GF-D8 (cell line): ENCODE measurements at places on chromosomes 11 and 22.

GRCh38 chr11:93652679-93653078 is 8.8 kb upstream of the CEP295 start:
- no peak for DNase-seq

GRCh38 chr11:1260023-1260501 is 37.2 kb downstream of the MUC5B start:
- no peak for DNase-seq

DNA sequence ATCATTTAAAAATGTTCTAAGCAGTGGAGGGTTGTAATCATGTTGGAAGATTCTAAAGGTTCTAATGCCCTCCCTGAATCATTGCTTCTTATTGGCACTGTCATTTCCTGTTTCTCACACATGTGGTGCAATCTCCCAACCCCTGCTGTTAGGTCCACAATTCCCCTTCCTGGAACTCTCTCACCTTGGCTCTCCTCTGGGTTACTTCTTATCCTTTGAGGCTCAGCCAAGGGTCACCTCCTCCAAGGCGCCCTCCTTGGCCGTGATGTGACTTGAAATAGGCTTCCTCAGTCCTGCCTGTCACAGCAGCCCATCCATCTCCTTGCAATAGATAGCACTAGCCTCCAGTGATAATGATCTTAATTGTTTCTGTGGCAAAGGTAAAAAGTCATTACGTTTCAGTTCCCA is 149.8 kb downstream of the TTC17 start:
- no peak for DNase-seq

- no peak for DNase-seq
Observed at GRCh38 chr11:69333149-69333710, 39.3 kb downstream of the MYEOV start.

DNA sequence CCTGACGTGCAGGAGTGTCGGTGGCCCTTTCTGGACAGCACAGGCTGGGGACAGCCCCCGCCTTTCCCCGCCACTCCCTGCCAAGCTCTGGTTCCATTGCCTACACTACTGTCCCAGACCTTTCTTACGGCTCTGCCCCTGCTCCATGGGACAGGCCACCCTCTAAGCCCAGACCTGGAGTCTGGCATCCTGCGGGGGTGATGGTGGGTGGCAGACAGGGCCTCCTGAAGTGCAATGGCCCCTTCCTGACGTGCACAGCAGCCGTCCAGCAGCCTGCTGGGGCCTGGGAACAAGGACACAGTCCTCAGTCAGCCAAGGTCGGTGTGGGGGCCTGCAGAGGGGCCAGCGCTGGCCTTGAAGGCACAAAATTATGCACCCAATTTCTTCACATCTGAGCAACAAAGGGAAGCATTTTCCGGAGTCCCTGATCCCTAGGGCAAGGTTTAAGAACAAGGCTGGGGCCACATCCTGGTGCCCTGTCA is 79.7 kb upstream of the KCNQ1OT1 start:
- no peak for DNase-seq

DNA sequence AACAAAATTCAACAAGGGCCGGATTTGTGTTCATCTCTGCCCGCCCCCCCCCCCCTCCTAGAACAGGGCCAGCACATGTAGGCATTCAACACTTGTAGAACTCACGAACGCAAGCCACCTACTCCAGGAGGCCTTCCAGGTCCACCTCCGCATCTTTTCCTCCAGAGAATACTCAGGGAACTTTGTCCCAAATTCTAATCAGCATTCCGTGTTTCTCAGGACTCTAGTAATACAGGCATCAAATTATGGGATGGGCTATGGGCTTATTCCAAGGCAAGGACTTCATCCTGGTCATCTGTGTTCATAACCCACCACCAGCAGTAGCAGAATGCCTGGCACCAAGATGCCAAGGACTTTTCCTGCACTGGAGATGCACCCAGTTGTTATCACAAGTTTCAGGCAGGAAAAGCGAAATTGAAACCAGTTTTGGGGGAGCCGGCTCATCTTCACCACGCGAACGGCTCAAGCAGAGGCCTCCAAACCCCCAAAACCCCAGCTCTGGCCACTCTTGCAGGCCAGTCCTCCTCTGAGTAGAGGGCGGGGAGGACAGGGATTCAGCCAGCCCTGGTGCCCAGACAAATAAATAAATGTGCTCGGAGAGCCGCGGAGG is 462 bp downstream of the UBE2L6 start:
- DNase-seq, result no peak

GRCh38 chr22:48153726-48154125 is 1391.3 kb downstream of the TBC1D22A start:
- DNase-seq, result no peak

GRCh38 chr11:118198370-118198769 is 21.9 kb upstream of the SCN2B start:
- peak; percentile 60 for DNase-seq

GRCh38 chr11:95305705-95306104 is 74.7 kb upstream of the SESN3 start:
- DNase-seq, result no peak

GRCh38 chr11:130160498-130161155 is 1.0 kb downstream of the ST14 start:
- DNase-seq, result no peak

- no peak for DNase-seq
Observed at GRCh38 chr22:46569848-46570695, 32.7 kb upstream of the CELSR1 start.

DNA sequence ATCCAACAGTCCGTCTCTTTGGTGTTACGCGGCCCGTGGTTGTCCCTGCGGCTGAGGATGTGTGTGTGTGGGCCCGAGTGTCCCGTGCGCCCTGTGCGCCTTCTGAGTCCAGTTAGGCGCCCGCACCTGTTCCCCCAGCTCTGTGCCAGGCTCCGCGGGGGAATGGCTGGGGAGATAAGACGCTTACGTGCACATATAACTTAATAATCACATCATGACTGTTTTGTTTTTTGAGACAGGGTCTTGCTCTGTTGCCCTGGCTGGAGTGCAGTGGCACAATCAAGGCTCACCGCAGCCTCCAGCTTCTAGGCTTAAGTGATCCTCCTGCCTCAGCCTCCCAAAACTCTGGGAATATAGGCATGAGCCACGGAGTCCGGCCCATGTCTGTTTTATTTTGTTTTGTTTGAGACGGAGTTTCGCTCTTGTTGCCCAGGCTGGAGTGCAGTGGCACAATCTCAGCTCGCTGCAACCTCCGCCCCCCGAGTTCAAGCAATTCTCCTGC is 817 bp downstream of the ARL2 start:
- DNase-seq, result no peak

DNA sequence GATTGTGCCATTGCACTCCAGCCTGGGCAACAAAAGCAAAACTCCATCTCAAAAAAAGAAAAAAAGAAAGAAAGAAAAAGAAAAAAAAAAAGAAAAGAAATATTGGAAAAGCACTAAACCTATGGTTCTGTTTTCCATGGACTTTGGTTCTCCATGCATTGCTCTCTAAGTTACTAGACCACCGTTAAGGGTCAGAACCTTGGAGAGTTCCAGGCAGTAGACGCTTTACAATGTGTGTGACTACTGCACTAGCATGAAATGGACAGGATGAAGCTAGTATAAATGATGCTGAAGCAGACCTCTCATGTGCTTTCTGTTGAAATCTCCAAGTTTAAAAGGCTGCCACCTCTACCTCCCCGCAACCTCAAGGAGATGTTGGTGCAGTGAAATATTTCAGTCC is 63.5 kb downstream of the SIK2 start:
- DNase-seq, result no peak

DNA sequence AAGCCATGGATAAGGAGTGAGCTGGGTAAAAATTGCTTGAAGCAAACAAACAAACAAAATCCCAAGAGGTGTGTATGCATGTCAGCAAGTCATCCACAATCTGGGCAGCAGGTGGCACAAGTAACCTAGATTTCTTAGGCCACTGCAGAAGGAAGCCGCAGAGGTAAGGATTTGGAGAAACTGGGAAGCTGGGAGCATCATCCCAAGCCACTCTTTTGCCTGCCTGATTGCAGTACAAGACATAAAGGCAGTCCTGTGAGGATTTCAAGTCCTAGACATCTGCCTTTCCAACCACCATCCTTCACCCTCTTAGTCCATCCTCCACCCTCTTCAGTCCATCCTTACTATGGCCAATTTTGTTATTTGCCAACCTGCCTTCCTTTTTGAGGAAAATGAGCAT is 67.2 kb upstream of the BMAL1 start:
- DNase-seq, result no peak

DNA sequence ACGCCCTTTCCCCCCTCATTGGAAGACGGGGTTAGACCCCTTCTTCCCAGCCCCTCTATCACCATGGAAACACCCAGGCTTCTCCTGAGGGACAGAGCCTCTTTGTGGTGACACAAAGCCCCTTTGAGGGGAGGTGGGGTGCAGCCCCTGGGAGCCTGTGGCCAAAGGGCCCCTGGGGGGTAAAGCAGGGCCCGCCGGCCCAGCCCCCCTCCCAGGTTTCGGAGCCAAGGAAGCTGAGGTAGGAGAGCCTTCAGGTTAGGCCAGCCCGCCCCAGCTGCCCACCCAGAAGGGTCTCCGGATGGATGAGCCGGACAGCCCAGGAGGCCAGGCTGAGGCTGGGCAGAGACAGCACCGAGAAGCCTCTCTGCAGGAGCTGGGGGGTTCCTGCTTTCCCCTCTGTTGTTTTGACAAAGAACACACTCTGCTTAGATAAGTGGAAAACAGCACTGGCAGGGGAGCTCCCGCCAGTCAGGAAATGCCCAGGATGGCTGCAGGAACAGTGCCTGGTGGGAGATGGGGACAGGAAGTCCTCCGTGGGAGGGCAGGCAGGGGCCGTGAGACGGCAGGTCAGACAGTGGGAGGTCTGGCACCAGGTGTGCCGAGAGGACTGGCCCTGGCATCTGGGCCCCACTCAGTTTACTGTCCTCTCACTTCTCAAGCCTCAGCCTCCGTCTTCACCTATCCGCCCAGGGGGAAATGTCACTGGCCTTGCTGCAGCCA is 18.2 kb downstream of the ARVCF start:
- DNase-seq, result no peak

DNA sequence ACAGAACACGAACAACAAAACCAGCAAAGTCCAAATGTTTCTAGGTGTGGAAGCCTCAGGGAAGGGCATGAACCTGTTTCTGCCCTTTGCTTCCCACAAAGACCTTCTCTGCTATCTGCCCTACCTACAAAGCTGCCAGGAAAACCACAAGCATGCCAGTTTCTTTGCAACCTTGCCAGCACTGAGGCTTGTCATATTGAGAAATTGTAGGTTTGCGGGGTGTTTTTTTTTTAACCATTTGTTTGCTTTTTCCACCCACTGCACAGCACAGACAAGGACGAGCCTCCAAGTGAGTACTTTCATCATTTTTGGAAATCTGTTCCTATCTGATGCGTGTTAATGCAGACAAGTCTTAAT is 12.8 kb downstream of the PARVG start:
- DNase-seq, result peak; percentile 83

GRCh38 chr11:82996966-82997606 is 74.6 kb downstream of the RAB30 start:
- DNase-seq, result no peak

DNA sequence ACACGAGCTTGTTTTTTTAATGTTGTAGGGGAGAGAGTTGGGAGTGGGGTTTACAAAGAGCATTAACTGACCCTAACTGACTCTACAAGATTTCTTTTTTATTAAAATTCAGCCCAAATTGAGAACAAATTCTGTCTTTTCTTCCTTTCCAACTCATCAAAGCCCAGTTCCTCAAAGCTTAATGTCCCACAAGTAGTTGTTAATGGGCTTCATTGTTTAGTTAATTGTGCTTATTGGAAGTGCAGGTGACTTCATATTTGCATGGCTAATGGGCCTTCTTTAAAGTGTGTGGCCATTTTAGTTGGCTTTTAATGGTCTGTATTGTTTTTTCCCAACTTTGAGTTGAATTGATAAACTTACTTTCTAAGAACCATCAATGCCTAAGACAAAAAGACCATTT is 39.8 kb downstream of the MPPED2 start:
- DNase-seq, result no peak
